Stimulated activated CD4-positive, alpha-beta T cell treated with anti-CD3 and anti-CD28 coated beads, Interleukin-15, amount 100 ng/mL, for 24 hours (primary cell): ENCODE measurements at places on chromosomes 12 and 14.

GRCh38 chr14:22482085-22482694 lies 106.8 kb downstream of the DAD1 start:
- DNase-seq, result no peak

DNA sequence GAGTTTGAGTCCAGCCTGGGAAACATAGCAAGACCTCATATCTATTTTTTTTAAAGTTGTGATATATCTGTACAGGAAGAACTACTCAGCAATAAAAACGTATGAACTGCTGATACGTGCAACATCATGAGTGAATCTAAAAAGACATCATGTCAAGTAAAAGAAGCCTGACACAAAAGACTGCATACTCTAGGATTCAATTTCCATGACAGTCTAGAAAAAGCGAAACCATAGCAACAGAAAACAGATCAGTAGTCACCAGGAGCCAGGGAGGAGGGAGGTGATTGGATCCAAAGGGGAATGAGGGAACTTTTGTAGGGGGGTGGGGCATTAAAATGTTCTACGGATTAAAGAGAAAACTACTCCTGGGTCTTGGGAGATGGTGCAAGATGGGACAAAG lies 8.7 kb upstream of the RGS6 start:
- no peak for DNase-seq

- no peak for DNase-seq
These were observed 188.2 kb downstream of the FUT8 start for GRCh38 chr14:65600742-65601141.

DNA sequence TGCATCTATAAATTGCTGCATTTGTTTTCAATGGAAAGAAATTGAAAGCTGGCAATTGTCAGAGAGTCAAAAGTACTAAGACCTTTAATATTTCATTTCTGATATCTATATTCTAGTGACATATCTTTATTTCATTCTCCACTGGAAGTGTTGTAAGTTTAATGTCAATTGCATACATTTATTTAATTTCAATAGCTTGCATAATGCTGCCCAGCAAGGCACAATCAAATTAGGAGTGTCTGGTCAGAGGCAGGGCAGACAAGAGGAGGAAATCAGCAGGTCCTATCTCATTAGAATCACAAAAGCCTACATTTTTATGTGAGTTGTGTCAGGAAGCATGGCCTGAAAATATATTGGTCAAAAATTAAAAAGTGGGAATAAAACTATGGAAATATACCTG lies 112.9 kb downstream of the TMEM132D start:
- no peak for DNase-seq

DNA sequence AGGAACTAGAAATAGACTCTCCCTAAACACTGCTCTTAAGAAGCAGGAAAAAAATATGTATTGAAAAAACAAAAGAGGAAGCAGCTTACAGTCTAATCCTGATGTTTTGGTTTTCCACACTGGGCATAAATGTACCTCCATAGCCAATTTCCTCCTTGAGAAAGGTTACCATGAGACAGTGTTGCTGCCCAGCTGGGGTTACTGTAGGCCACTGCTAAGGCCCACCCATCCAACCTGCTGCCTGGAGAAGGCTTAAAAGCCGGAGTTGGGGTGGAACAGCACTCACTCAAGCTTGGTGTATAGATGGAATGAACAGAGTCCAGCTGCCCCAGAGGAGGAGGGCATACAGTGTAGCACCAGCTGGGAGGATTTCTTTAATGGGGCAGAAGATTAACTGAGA lies 41.1 kb downstream of the ERG28 start:
- DNase-seq, result no peak

GRCh38 chr12:62659453-62660295 lies 193.0 kb downstream of the MON2 start:
- no peak for DNase-seq

- DNase-seq, result no peak
These were observed 127.6 kb downstream of the WIF1 start for GRCh38 chr12:64993461-64993860.

GRCh38 chr14:55277972-55278740 lies 6.9 kb downstream of the FBXO34 start:
- DNase-seq, result peak; percentile 27

DNA sequence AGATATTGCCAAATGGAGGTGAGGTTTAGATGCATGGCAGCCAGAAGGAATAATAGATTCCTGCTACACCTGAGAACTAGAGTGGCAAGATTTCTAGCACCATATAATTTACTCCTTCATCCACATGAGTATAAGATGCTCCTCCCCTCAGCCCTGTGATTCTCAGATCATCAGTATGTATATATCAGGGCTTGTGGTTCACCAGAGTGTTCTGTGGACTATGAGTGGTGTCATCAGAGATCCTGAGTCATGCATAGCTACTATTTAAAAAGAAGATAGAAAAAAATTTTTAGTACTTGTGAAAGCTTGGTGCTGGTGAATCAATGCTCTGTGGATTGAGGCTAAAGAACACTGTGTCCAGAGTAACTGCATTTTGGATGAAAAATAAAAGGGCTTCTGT lies 285.9 kb downstream of the BMP4 start:
- DNase-seq, result no peak

DNA sequence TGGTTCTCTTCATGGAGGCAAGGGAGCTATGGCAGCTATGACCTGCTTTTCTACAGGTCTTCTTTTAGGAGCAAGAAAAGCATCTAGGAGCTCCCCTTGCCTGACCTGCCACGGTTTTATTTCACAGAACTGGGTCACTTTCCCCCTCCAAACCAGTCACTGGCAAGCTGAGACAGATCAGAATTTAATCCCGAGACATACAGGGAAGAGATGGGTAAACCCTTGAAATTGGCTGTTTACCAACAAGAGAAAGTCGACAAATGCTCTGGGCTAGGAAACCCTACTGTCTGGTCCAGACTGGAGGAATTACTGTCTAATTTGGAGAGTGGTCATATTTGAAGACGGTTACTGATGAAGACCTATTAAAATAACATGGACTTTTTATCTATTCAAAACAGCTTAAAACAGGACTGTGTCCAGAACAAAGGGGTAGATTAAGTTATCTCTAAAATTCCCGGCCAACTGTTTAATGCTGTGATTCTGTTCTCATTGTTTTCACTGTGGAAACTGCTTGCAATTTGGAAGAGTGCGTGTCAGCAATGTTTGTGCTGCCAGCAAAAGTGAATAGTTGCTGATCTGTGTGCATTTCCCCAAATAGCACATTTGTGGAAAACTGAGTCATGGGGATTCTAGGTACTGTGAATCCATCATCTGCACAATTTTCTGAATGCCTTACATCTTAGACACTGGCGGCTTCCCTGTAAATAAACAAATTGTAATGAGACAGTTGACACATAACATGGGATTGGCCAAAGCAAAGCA lies 73.4 kb upstream of the EEA1 start:
- DNase-seq, result no peak

DNA sequence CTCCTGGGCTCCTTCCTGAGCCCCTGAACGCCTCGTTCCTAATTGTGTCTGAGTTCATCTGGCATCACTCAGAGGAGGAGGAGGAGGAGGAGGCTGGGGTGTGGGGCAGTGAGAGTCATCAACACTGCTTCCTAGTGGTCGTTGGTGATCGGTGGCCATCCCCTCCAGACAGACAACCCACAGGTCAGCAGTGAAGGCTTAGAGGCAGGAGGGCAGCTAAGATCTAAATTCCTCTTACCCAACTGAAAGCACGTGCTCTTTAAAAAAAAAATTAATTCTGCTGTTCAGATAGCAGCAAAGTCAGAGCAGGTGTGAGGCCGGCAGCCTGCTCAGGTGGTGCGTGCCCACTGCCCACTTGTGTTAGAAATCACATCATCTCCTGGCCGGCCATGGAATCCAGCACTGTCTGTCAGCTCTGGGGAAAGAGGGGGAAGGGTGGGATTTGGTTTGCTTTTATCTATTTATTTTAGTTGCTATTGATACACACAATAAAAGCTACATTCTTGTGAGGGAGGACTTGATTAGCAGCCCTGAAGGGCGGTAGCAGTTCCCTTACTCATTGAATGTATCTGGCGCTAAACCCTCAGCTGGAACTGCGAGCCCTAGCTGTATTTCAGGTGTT lies 46.6 kb downstream of the PPP2R5C start:
- DNase-seq, result no peak

DNA sequence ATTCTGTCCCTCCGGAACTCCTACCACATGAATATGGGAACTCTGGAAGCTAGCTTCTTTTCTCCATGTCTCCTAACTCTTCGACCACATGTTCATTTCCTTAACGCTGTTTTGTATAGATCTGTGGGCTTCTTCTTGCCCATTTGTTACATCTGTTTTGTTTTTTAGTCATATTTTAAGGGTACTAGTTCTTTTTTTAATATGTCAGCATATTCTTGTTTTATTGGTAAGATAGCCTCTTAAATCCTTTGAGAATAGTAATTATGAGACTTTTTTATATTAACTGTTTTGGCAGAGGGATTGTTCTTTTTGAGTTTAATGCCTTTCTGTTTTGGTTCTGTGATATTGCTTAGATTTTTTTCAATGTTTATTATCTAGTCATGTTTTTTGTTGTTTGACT lies 70.5 kb downstream of the VRK1 start:
- no peak for DNase-seq

DNA sequence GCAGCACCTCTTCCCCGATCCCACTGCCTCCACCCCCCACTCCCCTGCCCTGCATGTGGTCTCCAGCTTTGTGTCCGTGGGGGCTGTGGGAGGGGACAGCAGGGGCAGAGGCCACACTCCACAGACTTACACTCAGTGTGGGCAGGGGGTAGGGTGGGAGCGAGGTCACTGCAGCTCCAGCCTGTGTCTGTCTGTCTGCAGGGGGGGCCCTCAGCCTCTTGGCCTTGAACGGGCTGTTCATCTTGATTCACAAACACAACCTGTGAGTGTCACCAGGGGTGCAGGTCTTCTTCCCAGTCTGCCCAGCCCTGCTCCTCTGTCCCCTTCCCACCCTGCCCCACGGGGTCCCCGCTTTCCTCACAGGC lies 6.5 kb downstream of the NOC4L start:
- DNase-seq, result no peak

- DNase-seq, result no peak
These were observed 87.4 kb downstream of the HECTD4 start for GRCh38 chr12:112294793-112295192.

DNA sequence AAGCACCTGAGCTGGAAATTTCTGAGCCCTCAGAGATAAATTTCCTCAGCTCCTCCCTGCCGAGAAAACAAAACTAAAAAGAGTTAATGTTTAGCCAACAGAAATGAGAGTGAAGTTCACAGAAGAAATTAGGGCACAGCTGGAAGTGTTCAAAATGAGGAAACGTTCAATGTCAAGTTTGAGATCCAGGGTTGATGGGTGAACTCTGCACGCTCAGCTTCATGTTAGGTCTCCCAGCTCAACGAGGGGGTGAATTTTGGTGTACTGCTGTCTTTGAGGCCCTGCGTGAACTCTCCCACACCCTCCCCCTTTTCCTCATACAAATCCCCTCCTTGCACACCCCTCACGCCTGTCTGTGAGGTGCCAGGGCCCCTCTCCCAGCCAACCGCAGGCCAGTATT lies 13.3 kb upstream of the OAS3 start:
- DNase-seq, result no peak

DNA sequence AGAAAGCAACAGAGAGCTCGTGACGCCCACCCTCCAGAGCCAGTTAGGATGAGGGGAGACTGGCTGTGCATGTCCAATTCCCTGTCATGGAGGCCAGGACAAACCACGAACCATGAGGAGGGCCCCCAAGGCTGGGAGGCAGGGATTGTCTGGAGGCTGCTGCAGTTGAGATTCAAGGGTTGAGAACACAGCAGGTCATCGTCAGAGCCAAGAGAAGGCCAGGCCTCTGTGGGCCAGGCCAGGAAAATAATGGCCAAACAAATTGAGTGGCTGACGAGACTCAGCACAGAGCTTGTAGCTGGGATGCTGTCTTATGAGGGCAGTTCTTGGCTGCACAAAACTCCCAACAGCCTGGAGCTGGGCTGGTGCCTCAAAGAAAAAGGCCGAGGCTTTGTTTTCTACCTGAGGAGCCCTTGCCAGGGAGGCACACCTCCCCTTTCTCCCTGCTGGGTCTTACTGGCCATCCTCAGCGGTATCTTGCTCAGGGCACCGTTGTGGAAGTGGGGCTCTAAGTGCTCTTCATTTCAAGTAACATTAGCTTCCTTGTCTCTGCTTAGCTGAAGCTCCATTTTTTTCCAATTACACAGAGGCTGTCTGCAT lies 665.9 kb downstream of the BCL11B start:
- no peak for DNase-seq

DNA sequence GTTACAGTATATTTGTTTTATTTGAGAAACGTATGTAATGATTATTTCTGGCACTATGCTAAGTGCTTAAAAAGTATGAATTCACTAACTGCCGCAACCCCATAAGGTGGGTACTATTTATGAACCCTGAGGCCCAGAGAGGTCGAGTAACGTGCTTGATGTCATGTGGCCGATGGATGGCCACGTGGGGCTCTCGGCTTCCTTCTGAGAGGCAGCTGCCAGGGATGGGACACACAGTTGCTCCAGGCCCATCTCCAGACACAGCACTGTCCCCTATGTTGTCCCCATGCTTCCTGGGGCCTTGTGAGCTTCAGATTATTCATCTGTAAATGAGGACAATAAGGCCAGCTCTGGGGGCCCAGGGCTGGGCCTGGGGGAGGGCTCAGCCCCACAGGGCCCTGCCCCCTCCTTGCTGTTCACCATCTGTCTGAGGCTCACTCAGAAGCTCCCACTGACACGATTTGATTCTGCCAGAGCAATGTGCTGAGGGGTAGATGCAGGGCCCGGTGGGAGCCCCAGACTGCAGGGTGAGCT lies 115.0 kb downstream of the CALM1 start:
- no peak for DNase-seq

DNA sequence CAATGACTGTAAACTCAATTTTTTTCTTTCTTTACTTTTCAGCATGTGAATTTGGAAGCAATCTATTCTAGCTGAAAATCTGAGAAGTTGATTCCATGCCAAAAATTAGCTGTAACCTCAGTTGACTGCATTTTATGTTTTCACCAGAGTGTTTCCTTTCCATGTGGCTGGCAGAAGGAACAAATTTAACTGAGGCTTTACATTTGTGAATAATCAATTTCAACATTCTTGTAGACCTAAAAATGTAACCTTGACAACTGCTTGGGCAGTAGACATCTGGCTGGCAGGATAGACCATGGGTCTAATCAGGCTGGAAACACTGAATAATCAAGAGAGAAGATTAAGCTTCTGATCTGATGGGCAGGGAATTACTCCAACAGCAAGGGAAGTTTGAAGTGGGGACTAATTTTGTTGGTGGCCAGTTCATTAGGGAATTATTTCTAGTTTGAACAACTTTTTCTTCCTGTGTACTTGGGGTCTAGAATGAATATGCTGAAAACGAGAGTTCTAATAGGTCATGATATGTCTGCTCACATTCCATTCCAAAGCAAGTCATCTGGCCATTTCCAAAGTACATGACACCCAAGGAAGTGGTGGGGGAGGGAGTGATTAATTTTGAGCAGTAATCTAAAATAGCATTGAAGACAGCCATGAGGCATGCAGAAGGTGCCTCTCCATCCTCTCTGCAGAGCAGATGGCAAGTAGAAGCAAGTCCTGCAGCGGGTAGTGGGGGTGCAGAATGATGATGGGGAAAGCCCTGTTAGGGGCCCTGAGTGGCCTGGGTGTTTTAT lies 68.2 kb downstream of the ATP23 start:
- no peak for DNase-seq

GRCh38 chr12:9701380-9702154 lies 31.3 kb downstream of the CLECL1 start:
- DNase-seq, result peak; percentile 30

DNA sequence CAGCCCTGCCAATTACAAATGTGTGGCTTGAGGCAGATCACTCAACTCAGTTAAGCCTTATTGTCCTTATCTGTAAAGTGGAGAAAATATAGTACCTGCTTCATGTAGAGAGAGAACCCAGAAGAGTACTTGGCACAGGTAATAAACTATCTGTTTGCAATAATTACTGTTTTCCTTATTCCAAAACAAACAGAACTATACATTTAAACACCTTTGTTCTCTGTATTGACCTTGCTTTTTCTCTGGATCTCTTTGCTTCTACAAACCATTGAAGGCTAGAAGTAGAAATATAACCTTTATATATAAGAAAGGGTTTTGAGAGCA lies 70.8 kb upstream of the SRSF5 start:
- no peak for DNase-seq
